Dermis blood vessel endothelial cell (primary cell): ENCODE measurements at places on chromosomes 1 and 21. TPM values are rescaled to one million over a fixed set of nuclear protein-coding genes. Genes with fewer than 3 reads are reported as not detected.

GRCh38 chr1:108847494-108847893, 9.4 kb downstream of the AKNAD1 start:
- DNase-seq = no peak

GRCh38 chr21:45935628-45936027, 45.9 kb upstream of the COL6A1 start:
- DNase-seq = no peak

DNA sequence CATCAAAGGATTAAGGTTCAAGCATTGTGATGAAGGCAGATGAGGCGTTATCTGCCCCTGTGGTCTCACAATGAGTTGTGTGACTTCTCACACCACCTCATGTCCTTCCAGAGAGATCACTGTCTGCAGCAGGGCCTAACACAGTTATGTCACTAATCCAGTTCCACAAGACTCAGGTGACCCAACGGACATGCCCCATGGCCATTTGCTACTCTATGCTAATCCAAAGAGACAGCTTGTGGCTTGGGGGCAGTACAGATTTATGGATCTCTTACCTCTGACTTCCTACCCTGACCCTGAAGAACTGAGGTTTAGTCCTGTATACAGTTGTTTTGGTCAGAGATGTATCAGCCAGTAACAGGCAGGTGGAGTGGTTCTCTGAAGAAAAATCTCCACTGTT, 147.1 kb downstream of the GLUL start:
- no peak for DNase-seq

DNA sequence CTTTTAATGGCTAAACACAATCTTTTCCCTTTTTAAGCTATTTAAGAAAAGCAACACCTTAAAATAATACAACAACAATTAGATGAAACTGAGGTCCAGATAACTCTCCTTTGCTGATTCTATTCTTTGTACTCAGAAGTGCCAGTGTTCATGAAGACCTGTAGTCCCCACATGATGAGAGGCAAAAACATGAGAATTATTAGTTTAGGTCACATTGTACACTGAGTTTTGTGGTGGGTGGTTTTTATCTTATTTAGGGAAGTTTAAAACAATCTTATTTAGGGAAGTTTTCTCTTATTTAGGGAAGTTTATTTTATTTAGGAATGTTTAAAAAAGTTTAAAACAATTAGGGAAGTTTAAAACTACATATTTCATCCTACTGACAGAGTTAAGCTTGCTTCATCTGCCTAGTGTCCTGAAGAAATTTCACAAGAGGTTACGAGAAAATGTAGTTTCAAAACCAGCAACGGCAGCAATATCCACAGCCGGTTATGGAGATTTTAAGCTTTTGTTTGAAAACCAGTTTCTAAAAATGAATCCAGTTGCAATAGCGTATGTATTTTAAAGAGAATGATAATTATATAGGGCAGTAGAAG, 7.8 kb upstream of the OR14I1 start:
- DNase-seq = no peak

GRCh38 chr21:14981246-14981645, 83.6 kb downstream of the NRIP1 start:
- no peak for DNase-seq

GRCh38 chr1:107952989-107953388, 12.0 kb downstream of the VAV3 start:
- DNase-seq = peak; percentile 72

- no peak for DNase-seq
Observed at GRCh38 chr1:174297351-174297750, 138.0 kb downstream of the RABGAP1L start.

DNA sequence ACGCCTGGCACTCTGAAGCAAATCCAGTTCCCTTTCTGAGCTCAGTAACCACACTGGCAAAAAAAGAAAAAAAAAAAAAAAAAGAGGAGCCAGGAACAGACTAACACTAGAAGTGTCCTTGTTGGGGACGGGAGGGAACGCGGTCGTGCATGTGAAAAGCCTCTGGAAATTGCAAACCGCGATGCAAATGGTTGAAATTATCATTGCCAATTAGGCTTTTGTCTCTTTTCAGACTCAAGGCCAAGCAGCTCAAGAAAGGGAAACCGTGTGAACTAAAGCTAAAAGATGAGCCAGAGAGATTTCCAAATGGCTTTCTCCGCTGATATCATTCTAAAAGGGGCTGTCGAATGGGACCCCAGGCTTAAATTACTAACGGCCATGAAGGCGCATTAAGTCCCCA, 13.5 kb downstream of the TRABD2B start:
- DNase-seq = no peak

- peak; percentile 74 for DNase-seq
Observed at GRCh38 chr1:236489710-236490377, 33.9 kb upstream of the LGALS8 start.

LHX8 gene
- total RNA-seq = not detected in 2 replicates
